Left forelimb (tissue), 1 donor: ENCODE measurements at places on chromosomes 12 and 14.

GRCh38 chr12:19689801-19690472 is 250.6 kb downstream of the AEBP2 start:
- no peak for DNase-seq

DNA sequence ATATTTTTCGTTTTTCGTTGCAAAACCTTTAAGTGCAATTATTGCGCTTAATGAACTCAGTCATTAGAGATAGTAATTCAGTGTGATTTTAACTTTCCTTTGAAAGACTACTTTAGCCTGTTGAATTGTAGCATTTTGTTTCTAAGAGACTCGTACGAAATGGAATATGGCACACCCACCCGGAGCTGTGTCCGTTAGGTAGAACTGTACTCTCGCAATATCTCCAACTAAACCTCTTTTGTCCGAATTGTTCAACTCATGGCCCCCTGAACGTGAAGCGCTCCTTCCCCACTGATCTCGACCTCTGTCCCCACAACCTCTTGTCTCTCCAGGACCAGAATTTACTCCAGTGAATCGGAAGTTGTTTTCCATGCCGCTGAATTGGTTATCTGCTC is 800 bp downstream of the PCNX4 start:
- no peak for DNase-seq

GRCh38 chr12:79764641-79765040 is 73.9 kb upstream of the PAWR start:
- no peak for DNase-seq

GRCh38 chr12:20474443-20474842 is 106.1 kb downstream of the PDE3A start:
- DNase-seq, result no peak

DNA sequence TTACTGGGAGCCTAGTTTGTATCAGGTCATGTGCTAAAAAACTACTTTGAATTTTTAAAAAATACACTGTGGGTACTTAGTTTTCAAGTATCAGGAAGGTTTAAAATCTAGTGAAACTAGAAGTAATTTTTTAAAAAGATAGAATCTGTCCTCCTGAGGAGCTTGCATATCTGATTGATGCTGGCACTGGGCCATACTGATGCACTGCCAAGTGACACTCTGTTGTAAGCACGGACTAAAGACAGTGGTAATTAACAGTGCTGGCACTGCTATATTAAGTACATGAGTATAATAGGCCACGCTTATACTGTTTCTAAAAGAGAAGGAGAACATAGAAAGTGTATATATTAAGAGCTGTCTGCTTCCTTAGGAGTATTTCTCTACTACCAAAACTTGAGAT is 10.0 kb upstream of the TBC1D30 start:
- DNase-seq, result no peak

DNA sequence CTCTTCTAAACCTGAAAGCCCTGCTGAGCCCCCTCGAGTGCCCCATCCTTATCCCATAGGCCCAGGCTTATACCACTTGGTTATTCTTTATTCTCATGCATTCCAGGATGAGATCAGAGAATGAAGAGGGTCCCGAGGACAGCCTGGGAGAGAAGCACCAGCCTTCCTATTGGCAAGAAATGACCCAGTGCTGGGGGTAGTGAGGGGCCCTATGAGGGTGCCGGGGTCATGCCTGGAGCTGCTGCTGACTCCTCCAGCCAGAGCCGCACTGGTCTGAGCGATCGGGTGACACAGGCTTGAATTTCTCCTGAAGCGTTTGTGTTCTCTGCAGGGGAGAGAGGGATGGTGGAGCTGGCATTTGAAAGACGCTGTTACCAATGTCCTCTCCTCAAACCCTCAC is 18.1 kb downstream of the MORN3 start:
- DNase-seq, result no peak

- no peak for DNase-seq
Observed at GRCh38 chr12:59675461-59675860, 79.6 kb downstream of the SLC16A7 start.

- no peak for DNase-seq
Observed at GRCh38 chr14:104968541-104969401, 9.4 kb downstream of the AHNAK2 start.

DNA sequence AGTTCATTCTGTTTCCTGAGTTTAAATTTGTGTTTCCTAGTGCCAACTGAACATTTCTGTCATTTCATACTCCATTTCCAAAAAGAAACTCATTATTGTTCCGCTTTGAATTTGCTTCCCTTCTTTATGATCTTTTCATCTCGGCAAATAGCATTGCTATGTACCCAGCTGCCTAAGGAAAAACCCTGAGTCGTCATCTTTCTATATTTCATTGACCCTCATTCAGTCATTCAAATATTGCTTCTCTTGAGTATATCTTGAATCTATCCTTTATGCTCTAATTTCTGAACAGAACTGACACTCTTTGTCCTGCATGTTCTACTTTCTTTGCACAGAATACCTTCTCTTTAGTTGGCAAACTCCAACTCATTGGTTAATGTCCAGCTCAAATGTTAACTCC is 35.9 kb downstream of the ADIPOR2 start:
- no peak for DNase-seq

- no peak for DNase-seq
Observed at GRCh38 chr12:52644078-52644415, 8.0 kb downstream of the KRT2 start.

GRCh38 chr12:93804392-93805179 is 127.4 kb downstream of the CRADD start:
- DNase-seq, result no peak
